Activated CD8-positive, alpha-beta T cell treated with anti-CD3 and anti-CD28 coated beads for 36 hours (primary cell): ENCODE measurements at places on chromosomes 2 and 18. TPM values are rescaled to one million over a fixed set of nuclear protein-coding genes. Genes with fewer than 3 reads are reported as not detected.

BCL2L11 gene
- total RNA-seq, result 22.6 TPM

ST8SIA5 gene
- not detected for total RNA-seq

HRH4 gene
- total RNA-seq, result not detected

HOXD4 gene
- total RNA-seq, result not detected

KCNS3 gene
- not detected for total RNA-seq

MDH1B gene
- 0.56 TPM for total RNA-seq

PDCD1 gene
- total RNA-seq, result 19.4 TPM

AQP12B gene
- total RNA-seq, result not detected

POTEI gene
- total RNA-seq, result not detected
